Stimulated activated CD4-positive, alpha-beta T cell treated with anti-CD3 and anti-CD28 coated beads, Interleukin-12 subunit alpha, Interleukin-12 subunit beta, amount 100 ng/mL, for 24 hours (primary cell): ENCODE measurements at places on chromosomes 6 and 20.

DNA sequence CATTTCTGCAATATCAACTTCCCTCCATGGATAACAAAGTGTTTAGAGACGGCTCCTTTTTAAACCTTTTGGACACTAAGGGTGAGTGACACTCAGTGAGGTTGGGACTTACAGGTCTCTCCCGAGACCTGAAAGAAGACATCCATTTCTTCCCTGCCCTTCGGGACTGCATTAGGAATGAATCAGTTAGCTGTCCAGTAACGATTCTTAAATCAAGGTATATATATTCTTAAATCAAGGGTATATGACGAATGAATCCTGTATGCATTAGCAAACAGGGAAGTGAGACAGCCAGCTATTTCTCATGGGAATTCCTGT lies 52.9 kb downstream of the EDN1 start:
- no peak for DNase-seq

GRCh38 chr20:57576617-57577550 lies 16.0 kb downstream of the PCK1 start:
- no peak for DNase-seq

GRCh38 chr20:44768256-44768655 lies 22.6 kb downstream of the KCNK15 start:
- no peak for DNase-seq

DNA sequence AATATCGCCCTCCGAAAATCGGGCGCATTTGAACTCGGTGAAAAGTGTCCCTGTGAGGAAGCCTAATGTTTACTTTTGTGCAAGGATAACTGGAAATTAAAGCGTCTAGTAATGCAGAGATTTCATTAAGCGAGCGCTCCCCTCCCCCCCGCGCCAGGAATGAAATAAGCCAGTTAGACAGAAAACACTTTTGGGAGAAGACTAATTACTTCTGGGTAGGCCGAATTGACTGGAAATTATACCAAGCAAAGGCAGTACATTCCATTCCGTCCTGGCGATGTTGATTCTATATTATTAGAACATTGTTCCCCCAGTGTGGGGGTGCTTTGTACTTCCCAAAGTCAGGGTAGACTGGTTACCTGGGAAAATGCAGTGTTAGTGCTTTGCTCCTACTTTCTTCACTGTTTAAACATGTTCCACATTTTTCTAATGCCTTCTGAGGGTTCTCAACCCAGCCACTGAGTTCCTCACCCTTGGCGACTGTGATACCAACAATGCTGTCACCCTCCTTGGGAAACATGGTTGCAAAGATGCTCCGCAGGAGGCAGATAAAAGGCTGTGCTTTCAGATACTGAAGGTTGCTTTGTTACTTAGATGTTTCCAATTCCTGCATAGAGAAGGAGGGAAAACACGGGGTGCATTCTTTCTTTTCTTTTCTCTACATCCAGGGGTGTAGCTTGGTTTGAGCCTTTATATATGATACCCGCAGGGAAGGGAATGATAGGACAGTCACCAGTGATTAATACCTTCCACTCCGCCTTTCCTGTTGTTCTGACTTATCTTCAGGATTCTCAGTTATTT lies 2.6 kb downstream of the GJA1 start:
- DNase-seq, result no peak
